ENCODE measurements at places on chromosomes 2 and 18.

DNA sequence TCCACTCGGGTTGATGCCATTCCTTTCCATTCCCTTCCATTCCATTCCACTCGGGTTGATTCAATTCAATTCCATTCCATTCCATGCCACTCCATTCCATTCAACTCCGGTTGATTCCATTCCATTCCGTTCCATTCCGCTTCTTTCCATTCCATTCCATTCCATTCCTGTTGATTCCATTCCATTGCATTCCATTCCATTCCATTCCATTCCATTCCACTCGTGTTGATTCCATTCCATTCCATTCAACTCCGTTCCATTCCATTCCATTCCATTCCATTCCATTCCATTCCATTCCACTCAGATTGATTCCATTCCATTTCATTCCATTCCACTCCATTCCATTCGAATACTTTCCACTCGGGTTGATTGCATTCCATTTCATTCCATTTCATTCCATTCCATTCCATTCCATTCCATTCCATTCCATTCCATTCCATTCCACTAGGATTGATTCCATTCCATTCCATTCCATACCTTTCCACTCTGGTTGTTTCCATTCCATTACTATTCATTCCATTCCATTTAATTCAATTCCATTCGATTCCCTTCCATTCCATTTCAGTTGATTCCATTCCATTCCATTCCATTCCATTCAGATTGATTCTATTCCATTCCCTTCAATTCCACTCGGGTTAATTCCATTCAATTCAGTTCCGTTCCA lies 1141.8 kb downstream of the RPIA start:
- DNase-seq = no peak

DNA sequence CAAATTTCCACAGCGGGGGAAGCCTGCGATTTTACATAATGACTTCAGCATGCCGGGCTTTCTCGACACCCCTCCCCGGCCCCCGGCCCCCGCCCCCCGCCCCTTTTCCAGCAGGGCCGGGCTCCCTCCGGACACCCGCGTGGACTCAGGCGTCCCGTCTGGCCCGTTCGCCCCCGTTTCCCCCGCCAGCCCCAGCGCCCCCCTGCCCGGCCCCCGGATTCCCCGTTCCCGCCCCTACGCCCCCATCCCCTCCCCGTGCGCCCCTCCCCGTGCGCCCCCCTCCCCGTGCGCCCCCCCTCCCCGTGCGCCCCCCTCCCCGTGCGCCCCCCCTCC lies 456 bp upstream of the NFATC1 start:
- no peak for DNase-seq

- no peak for DNase-seq
Measured at GRCh38 chr2:191247381-191248057, 2.3 kb downstream of the MYO1B start.

GRCh38 chr2:59938181-59938580 lies 615.3 kb downstream of the BCL11A start:
- DNase-seq = no peak

GRCh38 chr2:226115102-226115831 lies 684.4 kb downstream of the IRS1 start:
- DNase-seq = peak; percentile 24

DNA sequence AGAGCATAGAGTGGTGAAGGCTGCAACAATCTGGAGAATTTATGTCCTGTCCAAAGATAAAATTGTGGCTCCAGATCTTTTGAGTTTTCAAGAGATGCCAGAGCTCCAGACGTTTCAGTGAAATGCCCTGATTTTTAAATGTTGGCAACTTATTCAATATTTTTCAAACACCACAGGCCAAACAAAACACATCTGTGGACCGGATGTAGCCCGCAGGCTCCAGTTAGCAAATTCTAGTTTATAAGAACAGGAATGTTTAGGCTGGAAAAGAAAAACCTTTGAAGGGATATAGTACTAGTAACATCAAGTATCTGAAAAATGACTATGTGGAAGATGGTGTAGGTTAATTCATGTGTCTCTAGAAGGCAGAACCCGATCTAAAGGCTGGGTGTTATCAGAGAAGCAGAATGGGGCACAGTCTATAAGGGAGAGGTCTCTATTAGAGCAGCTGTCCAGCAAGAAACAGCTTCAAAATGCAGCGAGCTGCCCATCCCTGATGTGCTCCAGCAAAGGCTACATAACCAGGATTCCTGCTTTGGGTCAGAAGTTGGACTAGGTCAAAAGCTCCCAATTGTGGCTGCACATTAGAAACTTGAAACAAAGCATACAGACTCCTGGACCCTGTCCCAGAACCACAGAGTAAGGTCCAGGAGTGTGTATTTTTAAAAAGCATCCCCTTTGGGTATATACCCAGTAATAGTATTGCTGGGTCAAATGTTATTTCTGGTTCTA lies 105.9 kb downstream of the ANKRD44 start:
- DNase-seq = no peak

DNA sequence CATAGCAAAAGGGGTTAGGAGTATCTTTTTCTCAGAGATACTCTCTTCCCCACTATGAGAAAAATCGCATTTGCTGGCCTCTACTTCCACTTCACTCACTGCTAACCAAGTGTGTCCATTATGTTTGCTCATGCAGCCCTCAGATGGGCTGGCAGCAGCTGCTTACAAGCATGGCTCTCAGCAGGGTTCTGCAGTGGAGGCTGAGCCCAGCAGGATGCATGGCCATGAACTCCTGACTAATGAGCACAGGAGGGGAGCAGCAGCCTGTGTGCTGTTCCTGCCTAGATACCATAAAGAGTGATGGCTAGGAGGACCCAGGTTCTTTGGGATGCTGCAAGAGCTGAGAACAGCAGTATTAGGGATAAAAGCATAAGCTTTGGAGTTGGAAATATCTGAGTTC lies 316.9 kb upstream of the THSD7B start:
- no peak for DNase-seq

DNA sequence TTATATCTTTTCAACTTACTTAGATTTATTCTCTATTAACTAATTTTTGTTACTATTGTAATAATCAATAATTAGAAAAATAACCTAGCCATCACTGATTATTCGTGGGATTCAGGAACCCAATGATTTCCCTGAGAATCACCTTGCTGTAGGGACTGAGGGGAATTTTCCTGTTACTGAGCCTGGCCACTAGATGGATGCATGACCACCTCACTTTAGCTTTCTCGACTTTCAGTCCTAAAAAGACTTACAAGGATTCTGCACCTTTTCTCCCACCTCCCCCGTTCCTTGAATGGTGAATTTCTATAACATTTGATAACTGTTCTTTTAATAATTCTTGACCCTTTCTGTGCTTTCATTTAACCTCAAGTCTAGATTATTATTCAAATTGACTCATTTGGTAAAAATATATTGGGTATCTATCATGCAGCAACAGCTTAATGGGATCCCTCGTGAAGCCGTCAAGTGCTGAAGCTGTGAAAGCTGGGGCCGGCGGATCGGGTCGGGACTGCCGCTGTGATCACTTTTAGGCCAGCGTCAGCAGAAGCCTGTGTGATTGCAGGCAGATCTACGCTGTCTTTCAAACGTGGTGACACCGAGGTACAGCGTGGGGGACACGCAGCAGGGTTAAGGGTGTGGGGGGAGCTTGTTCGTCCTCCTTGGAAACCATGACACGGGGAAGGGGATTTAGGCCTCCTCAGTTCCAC lies 38.8 kb upstream of the TMEM18 start:
- no peak for DNase-seq

DNA sequence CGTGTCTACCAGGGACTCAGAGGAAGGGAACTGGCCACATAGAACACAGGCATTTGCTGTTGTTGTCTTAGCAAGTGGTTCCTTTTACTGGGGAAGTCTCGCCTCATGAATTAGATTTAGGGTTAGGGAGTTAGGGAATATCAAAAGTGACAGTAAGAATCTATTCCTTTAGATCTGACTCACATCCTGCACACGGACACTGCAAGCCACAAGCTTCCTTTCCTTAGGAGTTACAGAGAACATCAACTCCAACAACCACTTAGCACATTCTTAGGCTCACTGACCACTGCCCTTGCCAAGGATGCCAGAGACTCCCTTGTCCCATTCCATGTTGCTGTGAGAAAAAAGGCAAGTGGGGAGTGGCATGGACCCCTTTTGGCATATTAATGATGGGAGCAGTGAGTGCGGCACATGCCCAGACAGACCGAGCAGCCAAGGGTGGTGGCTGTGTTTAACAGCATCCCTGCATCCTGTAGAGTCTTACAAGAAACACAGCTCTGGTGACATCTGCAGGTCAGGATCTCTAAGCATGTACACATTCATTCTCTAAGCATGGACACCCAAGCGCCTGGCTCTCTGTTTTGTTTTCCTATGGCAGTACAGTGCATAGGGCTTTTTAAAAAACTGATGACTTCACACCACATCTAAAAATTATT lies 745.6 kb upstream of the RAB6C start:
- DNase-seq = no peak

- peak; percentile 23 for DNase-seq
Measured at GRCh38 chr2:221747289-221747972, 175.3 kb upstream of the EPHA4 start.

GRCh38 chr2:46521215-46521683 lies 41.9 kb downstream of the TMEM247 start:
- DNase-seq = no peak

DNA sequence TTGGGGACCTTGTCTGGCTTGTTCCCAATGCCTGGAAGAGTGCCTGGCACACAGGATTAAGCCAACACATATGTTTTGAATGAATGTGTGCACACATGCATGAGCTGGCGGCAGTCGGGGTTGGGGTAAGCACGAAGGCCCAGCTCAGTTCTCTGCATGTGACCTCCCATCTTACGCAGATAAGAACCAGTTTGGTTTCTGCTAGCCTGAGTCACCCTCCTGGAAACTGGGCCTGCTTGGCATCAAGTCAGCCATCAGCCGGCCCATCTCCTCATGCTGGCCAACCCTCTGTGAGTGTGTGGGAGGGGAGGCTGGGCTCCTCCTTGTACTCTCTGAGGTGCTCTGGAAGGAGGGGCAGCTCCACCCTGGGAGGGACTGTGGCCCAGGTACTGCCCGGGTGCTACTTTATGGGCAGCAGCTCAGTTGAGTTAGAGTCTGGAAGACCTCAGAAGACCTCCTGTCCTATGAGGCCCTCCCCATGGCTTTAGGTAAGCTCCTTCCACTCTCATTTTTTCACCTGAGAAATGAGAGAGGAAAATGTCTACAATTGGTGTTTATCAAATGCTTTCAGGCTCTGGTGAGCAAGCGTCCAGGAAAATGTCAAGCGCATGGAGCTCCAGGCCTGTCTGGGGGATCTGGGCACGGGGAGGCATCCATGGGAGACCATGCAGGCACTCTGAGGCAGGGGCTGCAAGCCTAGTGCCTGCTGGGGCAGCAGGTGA lies 9.7 kb upstream of the IL1RN start:
- peak; percentile 64 for DNase-seq

GRCh38 chr18:69102959-69103358 lies 297.7 kb upstream of the DOK6 start:
- DNase-seq = no peak

DNA sequence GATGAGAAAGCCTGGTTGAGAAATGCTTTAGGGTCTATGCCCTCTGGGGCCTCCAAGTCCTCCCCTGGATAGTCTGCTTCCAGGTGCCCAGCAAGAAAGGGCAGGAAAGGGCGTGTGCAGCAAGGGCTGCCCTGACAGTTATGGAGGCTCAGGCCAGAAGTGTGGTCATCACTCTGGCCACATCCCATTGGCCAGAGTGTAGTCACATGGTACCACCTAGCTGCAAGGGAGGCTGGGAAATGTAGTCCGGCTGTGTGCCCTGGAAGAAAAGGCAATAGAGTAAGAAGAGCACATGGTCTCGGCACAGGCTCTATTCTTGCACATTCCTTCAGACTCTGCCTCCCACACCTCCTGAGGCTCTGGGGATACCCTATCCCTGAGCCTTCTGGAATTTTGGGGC lies 35.7 kb downstream of the ODC1 start:
- peak; percentile 69 for DNase-seq

- no peak for DNase-seq
Measured at GRCh38 chr2:2689306-2689705, 358.2 kb upstream of the MYT1L start.

DNA sequence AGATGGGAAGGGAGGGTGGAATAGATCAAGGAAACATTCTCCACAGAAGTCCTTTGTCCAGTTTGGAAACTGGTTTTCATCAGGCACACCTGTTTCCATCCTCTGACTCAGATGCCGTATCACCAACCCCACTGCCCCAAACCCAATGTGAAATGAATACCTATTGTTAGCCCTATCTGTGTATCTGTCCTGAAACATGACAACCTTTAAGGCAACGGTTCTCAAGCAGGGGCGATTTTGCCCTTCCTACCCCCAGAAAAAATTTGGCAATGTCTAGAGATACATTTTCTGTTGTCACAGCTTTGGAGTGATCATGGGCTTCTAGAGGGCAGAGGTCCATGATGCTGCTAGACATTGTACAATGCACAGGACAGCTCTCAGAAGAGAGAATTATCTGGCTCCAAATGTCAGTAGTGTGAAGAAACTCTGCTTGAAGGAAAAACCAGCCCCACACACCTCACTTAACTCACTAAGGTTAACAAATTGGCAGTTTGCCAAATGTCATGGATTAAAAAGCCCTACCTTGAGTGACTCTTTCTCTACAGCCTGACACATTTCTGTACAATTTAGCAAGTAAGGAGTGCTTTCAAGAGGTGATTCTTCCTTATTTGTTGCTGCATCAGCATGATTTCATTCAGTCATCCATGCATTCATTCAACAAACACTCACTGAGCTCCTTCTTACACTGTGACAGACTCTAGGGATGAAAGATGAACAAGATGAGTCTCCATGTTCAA lies 3.4 kb downstream of the SCTR start:
- DNase-seq = no peak

GRCh38 chr2:237262838-237263771 lies 150.9 kb downstream of the COL6A3 start:
- DNase-seq = no peak

DNA sequence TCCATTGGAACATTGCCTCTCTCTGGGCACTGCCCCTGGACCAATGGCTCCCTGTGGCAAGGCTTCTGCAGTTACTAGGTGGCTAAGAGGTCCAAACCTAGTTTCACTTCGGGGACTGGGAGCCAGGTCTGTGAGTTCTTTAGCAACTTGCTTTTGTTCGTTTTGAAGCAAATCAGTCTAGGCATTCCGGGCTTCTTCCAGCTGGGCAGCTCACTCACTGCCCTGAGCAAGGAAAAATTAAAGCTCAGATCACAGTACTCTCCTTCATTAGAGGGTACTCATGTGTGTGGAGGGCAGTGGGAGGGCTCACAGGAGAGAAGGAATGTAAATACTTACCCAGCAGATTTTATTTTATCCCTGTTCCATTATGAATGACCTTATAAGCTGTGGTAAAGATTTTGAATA lies 80.3 kb downstream of the SPP2 start:
- no peak for DNase-seq

GRCh38 chr2:205352593-205352992 lies 329.7 kb upstream of the NRP2 start:
- DNase-seq = no peak

Data from activated CD4-positive, alpha-beta T cell treated with anti-CD3 and anti-CD28 coated beads, Interleukin-2, amount 50 U/mL, for 16 hours (primary cell).